Mesothelial cell of epicardium (in vitro differentiated cells): ENCODE measurements at places on chromosomes 6 and 20. TPM values are rescaled to one million over a fixed set of nuclear protein-coding genes. Genes with fewer than 3 reads are reported as not detected.

The BNIP5 gene
- total RNA-seq, result 0.09 TPM in 1 of 3 replicates, not detected in the others

The EMILIN3 gene
- total RNA-seq, result 5.0 to 5.6 TPM (median 5.2 TPM) in 3 replicates

The CENPW gene
- 22.9 to 23.8 TPM (median 23.3 TPM) in 3 replicates for total RNA-seq

The RBBP8NL gene
- total RNA-seq, result 12.3 to 13.5 TPM (median 12.6 TPM) in 3 replicates
